ENCODE measurements at places on chromosomes 16 and 17.

DNA sequence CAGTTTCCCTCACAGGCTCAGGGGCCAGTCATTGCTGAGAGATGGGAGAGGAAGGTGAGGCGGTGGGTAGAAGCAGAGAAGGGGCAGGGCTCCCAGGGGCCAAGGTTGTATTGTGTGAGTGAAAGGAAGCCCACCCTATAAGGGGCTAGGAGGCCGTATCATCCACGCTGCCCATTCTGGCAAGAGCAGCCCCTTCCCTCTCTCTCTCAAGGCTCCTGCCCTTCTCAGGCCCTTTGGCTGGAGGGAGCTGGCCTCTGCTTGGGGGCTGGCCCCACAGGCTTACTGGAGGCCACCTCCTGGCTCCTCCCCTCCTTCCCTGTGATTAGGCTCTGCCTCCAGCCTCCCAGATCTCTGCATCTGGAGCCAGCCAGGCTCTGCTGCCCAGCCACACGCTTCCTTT, 7.6 kb downstream of the TBKBP1 start:
- peak; percentile 44 for DNase-seq

DNA sequence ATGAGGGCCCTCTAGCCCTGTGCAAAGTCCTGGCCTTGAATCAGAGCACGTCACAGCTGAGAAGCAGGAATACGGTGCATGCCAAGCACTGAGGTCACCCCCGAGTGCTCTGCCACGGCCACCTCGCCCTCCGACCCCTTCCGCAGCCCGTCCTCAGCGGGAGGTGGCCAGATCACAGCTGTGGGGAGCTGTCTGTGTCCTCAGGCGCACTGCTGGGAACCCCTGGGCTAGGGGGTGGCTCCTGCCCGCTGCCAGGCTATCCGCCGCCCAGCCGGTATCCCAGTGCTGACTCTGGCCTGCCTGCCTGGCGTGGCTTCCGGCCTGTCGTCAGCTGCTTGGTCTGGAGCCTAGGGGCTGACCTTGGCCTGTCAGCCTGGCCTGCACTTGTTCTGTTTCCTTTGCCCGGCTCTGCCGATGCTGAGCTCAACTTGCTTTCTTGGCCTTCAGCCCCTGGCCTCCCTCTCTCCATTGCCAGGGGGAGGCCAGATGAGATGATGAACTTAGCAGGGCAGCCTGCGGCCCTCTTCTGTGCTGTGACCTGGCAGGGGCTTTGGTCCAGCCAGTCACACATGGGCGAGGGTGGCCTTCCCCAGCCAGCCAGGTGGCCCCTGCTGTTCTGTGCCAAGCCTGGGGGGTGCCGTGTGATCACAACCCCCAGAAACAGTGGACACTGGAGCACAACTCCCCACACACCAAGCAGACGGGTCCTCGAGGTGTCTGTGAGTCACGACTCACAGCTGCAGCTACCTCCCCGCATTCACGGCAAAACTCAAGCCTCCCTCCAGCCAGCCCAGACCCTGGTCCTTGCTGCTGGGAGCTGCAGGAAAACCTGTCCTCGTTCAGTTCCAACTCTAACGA, 77.3 kb downstream of the ZDHHC7 start:
- DNase-seq, result no peak

DNA sequence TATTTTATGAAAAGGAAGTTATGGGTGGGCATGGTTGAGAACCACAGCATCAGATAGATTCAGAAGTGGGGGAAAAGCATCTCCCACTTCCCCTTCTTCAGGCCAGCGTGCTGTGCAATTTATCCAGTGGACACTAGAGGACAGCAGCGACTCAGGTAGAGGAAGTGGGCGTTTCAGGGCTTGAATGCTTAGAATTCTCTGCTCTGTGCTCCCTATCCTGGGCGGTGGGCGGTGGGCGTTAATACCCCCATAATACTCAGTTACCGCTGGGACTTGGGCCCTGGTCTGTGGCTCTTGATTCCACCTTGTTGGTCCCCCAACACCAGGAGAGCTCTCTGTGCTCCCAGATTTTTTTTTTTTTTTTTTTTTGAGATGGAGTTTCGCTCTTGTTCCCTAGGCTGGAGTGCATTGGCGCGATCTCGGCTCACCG, 3.7 kb upstream of the LYZL6 start:
- DNase-seq, result peak; percentile 71

- no peak for DNase-seq
Observed at GRCh38 chr17:36197387-36197703, 787 bp upstream of the CCL3L1 start.

DNA sequence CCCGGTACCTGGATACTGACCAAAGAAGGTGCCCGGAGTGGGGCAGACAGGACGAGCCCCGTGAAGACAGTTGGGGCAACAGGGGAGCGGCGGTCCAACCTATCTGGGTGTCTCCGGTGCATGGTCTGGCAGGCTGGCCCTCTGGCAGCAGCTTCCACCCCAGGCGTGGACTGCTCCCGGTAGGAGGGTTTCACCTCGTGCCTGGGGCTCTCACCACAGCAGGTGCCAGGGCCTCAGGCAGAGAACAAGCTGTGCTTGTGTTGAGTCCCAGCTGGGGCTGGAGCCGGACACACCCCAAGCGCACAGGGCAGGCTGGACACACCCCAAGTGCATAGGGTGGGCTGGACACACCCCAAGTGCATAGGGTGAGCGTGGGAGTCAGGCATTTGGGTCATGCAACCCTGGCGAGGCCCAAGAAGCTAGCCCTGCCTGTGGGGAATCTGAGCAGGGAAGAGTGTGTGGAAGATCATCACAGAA, 1.5 kb upstream of the FBXL16 start:
- DNase-seq, result no peak

GRCh38 chr17:4530799-4531730, 24.1 kb downstream of the MYBBP1A start:
- DNase-seq, result no peak

DNA sequence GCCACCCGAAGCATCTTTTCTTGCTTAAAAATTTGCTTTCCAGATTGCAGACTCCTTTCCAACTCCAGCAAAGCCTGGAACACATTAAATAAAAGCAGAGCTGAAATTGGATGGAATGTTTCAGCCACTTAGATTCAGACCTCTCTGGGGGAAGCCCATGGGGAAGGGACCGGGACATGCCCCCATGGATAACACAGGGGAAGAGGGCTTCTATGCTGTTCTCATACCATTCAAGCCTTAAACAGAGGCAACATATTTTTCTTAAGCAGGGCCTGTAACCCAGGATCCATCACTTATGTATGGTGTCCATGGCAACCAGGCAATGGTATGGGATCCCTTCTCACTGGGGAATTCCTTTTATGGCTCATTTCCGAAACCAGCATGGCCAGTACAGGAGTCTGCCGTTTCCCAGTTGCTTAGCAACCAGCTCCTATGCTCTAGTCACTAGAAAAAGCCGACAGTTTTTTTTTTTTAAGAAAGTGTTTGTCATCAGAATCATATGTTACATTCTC, 62.0 kb upstream of the MARCHF10 start:
- DNase-seq, result peak; percentile 91

DNA sequence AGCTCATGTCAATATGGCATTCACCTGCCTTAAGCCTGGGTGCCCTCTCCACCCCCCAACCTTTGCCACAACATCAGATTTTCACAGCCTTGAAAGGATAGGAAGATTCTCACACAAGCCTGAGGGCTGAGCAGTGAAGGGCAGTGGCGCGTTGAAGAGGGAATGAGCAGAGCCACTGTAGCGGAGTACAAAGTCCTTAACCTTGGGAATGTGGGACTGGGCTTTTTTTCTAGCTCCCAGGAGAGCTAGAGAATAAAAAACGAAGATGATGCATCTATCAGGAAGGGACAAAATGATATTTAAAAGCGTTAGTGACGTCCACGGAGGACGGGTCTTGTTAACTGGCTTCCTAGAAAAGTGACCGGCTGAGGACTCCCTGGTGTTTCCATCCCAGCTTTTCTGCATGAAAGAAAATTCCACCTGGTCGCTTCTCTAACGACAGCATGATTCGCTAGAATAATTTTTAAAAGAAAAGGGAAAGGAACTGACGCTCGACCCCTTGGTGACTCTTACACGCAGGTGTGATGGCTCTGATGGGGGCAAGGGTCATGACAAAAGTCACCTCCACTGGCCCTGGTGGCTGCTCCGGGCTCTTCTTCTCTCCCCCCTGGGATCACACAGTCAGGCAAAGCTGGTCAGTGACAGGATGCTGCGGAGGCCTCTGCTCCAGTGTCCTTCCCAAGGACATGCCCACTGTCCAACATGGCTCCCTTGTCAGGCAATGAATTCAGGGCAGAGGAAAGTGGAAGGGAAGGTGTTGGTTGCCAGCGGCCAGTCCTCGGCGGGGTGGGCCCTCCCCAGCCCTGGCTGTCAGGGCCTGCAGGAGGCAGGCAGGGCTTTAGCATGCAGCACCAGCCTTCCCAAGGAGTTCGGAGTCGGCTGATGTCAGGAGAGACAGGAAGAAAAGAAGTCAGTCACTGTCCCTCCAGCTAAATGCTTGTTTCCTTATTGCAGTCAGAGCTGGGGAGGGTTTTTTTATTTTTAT, 58.4 kb upstream of the IRX3 start:
- DNase-seq, result peak; percentile 54

DNA sequence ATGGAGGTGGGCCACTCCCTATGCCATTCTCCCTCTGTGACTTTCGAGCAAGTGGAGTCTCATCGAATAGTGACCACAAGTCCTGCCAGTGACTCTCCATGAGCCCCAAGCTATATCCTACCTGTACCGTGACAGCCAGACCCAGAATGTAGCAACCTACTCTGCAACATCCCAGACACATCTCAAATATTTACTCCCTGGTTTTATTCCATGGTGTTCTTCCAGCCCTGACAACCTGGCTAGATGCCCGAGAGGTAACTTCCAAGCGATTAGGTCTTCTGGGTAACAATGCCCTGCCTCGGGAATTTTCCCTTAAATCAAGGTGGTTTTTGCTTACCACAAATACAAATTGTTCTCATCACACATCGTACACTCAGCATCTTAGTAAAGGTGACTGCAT, 211.7 kb downstream of the ZFHX3 start:
- no peak for DNase-seq

DNA sequence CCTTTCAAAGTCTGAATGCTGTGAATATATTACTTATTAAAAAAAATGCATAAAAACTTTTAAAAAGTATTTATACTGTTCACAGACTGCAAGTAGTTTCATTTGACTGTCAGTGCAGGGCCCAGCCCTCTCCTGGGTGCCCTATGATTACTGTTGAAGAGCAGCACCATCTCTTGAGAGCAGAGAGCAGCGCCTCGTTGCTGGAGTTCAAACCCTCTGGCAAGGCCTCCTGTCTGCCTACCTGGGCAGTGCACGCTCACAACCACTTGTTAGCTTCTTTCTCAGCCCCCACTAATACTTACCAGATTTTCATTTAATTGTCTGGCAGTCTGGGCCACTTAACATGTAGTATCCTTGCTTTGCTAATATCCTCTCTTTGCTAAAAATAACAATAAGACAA, 233.4 kb downstream of the PHKB start:
- no peak for DNase-seq

DNA sequence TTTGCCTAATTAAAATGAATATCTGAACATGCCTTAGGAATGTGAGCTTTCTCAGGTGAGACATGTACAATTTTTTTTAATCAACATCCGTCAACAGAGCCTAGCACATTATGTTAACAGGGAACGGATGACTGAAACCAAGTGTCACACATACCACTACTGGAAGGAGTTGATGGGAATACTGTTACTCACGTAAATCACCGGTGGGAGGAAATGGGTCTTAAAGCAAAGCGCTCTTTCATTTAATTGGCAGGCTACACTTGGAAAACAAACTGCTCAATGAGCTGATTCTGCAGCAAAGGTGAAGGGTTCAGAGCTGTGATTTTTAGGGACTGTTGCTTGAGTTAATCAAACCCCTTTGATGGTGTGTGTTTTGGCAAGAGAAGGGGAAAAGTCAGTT, 4.8 kb downstream of the CPPED1 start:
- DNase-seq, result no peak

GRCh38 chr16:84047206-84047605, 4.6 kb upstream of the SLC38A8 start:
- DNase-seq, result no peak

GRCh38 chr16:30418350-30419181, 11.2 kb downstream of the ZNF771 start:
- no peak for DNase-seq

DNA sequence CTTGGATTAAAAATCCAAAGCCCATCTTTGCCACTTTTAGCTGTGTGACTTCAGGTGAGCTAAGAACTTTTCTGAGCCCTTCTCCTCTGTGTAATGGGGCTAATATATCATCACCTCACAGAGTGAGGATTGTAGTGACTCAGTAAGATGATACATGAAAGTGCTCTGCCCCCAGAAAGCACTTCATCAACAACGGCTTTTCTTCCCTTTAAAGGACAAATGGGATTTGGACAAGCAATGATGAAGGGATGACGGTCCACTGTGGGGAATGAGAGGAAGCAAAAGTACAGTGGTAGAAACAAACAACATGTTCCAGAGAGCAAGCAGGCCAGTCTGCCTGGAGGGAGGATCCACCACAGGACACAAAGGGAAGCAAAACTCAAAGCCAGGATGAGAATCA, 14.3 kb upstream of the TMED6 start:
- DNase-seq, result no peak

- DNase-seq, result peak; percentile 30
Observed at GRCh38 chr16:67088551-67088950, 21.2 kb upstream of the PHAF1 start.

DNA sequence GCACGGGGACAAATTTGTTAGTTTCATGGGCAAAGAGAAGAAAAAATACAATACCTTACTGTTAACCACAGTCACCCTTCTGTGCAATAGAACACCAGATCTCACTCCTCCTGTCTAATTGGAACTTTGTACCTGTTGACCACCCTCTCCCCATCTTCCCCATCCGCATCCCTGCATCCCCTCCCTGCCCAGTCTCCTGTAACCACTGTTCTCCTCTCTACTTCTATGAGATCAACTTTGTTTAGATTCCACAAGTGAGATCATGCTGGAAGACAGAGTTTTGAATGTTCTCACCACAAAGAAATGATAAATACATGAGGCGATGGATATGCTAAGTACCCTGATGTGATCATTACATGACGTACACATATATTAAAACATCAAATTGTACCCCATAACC, 47.7 kb downstream of the CLEC16A start:
- DNase-seq, result peak; percentile 40

- no peak for DNase-seq
Observed at GRCh38 chr16:47705266-47705665, 244.1 kb downstream of the PHKB start.

DNA sequence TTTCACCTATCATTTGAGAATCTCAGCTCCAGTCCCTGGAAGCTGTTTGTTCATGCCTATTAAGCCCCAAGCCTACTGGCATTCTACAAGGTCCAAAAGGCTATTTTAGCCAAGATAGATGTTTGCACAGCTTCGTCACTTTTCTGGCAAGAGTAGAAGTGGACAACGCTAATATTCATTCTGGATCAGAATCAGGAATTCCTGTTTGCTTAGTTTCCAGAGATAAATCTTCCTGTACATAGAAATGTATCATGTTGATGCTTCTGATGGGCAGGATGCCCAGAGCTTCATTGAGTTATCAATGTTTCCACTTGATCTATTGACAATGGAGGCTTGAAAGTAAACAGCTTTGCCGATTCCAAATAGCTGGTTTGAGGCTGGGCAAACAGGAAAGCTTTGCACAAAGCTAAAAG, 260.7 kb upstream of the CA10 start:
- peak; percentile 6 for DNase-seq

DNA sequence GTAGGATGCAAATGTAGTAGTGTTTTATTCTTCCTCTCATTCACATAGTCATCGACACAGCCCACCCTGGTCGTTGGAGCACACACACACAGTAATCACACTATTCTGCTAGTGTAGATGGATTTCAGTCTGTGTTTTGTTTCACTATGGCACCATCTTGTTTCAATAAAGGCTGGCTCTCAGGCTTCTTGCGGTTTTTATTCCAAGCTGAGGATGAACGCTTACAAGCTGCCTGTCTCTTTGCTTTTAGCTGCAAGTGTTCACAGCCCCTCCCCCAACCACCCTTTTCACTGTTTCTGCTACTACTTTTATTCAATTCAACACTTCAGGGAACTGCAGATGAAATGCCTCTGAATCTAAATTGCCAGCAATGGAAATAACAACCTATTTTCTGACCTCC, 140.9 kb upstream of the PMFBP1 start:
- DNase-seq, result peak; percentile 65
